ENCODE measurements at places on chromosomes 1 and 21. TPM values are rescaled to one million over a fixed set of nuclear protein-coding genes. Genes with fewer than 3 reads are reported as not detected.

The MIXL1 gene
- polyA plus RNA-seq = 0.06 TPM

The FRRS1 gene
- polyA plus RNA-seq = 6.6 TPM

The AUNIP gene
- polyA plus RNA-seq = 0.19 TPM

The TEX38 gene
- polyA plus RNA-seq = not detected

The GDAP2 gene
- 1.4 TPM for polyA plus RNA-seq

The PTPN14 gene
- polyA plus RNA-seq = 23.9 TPM

The HSPA6 gene
- 1.3 TPM for polyA plus RNA-seq

The FAM151A gene
- polyA plus RNA-seq = 0.35 TPM

The FAM167B gene
- polyA plus RNA-seq = 14.1 TPM

The PROX1 gene
- polyA plus RNA-seq = 9.8 TPM

The TARBP1 gene
- 4.8 TPM for polyA plus RNA-seq

The CELSR2 gene
- 2.1 TPM for polyA plus RNA-seq

The MPZ gene
- 1.2 TPM for polyA plus RNA-seq

The DISC1 gene
- polyA plus RNA-seq = 0.76 TPM

The UTS2 gene
- not detected for polyA plus RNA-seq

The NID1 gene
- polyA plus RNA-seq = 19.4 TPM

The TCHHL1 gene
- polyA plus RNA-seq = not detected

The SH3BGR gene
- polyA plus RNA-seq = 193 TPM

The LYPD8 gene
- polyA plus RNA-seq = not detected

The MAP3K21 gene
- polyA plus RNA-seq = 0.14 TPM
